Naive thymus-derived CD4-positive, alpha-beta T cell (primary cell): ENCODE measurements at places on chromosomes 2 and 18. TPM values are rescaled to one million over a fixed set of nuclear protein-coding genes. Genes with fewer than 3 reads are reported as not detected.

GRCh38 chr2:22209545-22209944, 1085.8 kb downstream of the TDRD15 start:
- no peak for DNase-seq

DNA sequence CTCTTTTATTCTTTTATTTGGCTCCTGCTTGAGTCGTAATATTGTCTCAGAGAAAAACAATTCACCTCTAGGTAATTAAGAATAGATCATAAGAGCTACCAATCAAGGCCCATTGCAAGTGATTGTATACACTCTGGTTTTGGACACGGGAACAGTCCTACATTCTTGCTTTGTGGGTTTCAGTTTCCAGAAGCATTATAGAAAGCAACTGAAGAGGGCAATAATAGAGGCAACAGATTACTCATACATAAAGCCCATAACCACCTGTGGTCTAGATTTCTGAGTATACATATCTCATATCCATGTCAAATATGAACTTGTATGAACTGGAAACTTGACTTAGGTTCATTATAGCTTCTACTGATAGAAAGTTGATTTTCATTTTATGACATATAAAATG, 65.4 kb downstream of the DIS3L2 start:
- DNase-seq, result no peak

DNA sequence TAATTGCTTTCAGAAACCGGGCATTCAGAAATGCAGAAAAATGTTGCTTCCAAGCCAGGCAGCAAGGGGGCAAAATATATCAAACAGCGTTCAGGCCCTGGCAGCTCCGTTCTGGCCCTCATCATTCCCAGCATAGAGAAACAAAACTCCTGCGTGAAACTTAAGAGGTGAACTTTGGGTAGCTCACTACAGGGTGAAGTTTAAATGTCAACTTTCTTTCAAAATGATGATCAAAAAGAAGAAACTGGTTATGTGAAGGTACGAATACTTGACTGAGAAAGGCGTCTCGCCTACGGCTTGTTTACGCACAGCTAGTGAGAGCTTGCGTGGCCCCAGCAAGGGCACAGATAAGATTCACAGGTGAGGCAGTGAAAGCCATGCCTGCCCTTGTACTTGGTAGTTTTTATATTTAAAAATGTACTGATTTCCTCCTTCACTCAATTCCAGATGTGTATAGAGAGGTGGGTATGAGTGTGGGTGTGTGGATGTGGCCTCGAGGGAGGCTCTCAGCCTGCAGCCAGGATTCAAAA, 127.5 kb downstream of the NFATC1 start:
- no peak for DNase-seq

Gene CIB4
- total RNA-seq, result not detected

Gene LHCGR
- not detected in 2 replicates for total RNA-seq
